ENCODE measurements at places on chromosomes 13 and 19. TPM values are rescaled to one million over a fixed set of nuclear protein-coding genes. Genes with fewer than 3 reads are reported as not detected.
A peak's percentile ranks its signal among the peaks of the same experiment; 100 is the strongest.

- no peak for DNase-seq
Observed at GRCh38 chr13:49840266-49840665, 47.8 kb upstream of the KPNA3 start.

GRCh38 chr13:109366525-109366924 lies 419.9 kb downstream of the IRS2 start:
- DNase-seq: no peak

GRCh38 chr19:10927730-10928562 lies 493 bp downstream of the YIPF2 start:
- DNase-seq: peak; percentile 29

GRCh38 chr19:33273881-33274662 lies 28.3 kb downstream of the CEBPA start:
- DNase-seq: peak; percentile 66

DNA sequence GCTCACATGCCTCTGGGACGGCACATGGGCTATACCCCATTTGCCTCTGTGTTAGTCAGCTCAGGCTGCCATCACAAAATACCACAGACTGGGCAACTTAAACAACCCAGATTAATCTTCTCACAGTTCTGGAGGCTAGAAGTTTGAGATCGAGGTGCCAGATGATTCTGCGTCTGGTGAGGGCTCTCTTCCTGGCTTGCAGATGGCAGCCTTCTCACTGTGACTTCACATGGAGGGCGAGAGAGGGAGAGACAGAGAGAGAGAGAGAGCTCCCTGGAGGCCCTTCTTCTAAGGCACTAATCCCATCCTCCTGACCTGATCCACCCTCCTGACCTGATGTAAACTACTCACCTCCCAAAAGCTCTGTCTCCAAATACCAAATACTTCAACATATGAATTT lies 55.0 kb downstream of the GPR12 start:
- DNase-seq: no peak

- no peak for DNase-seq
Observed at GRCh38 chr19:47098608-47099007, 15.0 kb downstream of the ZC3H4 start.

GRCh38 chr13:87274209-87274819 lies 396.9 kb upstream of the SLITRK5 start:
- peak; percentile 54 for DNase-seq

- DNase-seq: no peak
Observed at GRCh38 chr19:53177986-53178385, 15.2 kb downstream of the ZNF665 start.

- no peak for DNase-seq
Observed at GRCh38 chr13:38669234-38669964, 17.5 kb upstream of the FREM2 start.

- peak; percentile 52 for DNase-seq
Observed at GRCh38 chr13:51838240-51838846, 6.6 kb downstream of the TMEM272 start.

CCDC8 gene
- not detected for total RNA-seq

ANKRD24 gene
- 1.3 TPM for total RNA-seq

BCL2L12 gene
- total RNA-seq: 79.6 TPM

SLC25A41 gene
- 0.64 TPM for total RNA-seq

SMIM44 gene
- total RNA-seq: not detected

ZNF256 gene
- total RNA-seq: 6.9 TPM

CEACAM19 gene
- 0.56 TPM for total RNA-seq

ZNF415 gene
- total RNA-seq: 3.2 TPM

Data from activated CD4-positive, alpha-beta T cell treated with anti-CD3 and anti-CD28 coated beads for 36 hours (primary cell).